ENCODE measurements at places on chromosomes 5 and 9. TPM values are rescaled to one million over a fixed set of nuclear protein-coding genes. Genes with fewer than 3 reads are reported as not detected.

DNA sequence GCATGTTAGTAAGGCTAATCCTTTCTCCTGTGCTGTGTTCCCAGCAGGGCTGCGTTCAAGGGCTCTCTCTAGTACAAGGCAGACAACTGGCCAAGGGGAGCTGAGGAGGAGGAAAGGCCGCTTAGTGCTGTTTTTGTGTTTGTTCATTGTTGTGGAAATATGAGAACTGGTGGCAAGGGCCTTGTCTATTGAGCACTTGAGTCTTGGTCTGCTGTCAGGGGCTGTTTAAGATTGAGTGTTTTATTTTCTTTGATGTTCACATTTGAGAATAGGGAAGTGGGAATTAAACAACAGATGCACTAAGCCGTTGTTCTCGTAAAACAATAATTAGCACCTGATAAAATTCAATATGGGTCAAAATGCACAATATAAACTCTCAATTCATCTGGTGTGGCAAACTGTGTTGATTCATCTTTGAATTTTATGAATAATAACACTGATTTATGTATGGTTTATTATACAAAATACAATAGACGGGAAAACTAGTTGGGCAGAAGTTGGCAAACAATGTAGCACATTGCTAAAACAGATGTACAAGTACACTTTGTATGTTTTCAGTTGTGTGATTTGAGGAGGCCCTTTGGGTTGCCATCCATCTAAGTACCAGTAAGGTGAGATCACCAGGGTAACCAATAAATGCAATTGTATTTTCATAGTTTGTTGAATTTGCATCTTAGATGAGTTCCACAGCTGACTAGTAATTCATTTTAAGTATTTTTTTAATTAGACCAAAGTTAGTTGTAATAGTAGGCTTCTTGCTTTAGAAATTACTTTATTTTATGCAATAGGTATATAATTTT, 97.6 kb upstream of the GRHPR start:
- DNase-seq = peak; percentile 82

DNA sequence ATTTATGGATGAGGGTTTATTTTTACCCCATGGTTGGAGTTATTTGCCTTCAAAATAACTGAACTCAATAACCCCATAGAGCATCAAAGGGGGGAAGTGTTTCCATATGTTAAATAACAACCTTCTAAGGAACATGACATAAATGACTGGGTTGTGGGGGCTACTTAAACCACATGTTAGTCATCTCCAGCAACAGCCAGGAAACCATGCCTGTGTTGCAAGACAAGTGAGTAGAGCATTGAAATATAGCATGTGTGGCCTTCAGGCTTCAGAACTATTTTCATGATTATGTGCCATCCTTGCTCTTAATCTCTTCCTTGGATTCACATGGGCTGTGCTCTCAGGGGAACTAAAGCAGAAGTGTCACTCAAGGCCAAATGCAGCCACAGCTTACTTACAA, 431.2 kb downstream of the AGTPBP1 start:
- no peak for DNase-seq

DNA sequence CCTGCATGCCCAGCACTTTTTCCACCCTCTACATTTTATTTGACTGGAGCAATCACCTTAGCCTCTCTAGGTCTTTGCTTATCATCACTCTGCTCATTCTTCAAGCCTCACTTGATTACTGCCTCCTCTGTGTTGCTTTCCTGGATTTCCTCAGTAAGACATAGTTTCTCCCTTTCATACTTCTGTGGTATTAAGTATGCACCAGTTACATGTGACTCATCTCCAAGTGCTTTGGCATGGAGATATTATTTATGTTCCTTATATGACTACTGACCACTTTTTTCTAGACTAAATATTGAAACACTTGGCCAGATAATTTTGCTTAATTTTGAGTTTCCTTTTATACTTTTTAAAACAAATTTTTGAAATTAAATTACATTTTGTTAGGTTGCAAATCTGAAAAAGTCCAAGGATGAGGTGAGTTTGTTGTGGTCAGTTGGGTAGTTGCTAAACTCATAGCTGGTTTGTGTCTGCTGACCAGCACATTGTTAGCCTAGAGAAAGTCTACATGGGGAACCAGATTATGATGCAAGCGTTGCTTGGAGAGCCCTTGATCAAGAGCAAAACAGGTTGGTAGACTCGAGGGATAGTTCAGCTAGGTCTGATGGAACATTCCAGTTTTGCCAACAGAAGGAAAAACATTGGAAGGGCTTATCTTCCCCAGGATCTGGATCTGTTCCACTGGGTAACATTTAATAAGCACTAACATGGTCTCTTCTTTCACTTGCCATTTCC, 140.2 kb downstream of the TMC1 start:
- DNase-seq = no peak

GRCh38 chr5:14996997-14997396, 125.4 kb upstream of the ANKH start:
- peak; percentile 85 for DNase-seq

DNA sequence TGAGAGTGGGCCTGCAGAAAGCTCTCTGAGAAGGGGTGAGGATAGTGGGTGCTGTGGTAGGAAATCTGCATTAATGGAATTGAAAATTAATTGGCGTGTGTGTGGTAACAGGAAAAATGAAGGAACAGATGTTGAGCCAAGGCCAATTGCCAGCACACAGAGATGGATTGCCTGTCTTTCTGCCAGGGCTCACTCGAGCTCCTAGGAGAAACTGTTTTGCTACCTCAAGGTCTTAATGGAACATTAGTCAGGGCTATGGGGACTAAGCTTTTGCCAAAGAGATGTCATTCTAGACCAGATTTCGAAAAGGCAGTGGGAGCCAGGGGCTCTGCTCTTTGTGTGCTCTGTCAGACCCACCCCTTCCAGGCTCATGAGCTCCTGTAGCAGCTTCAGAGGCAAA, 124.0 kb upstream of the EFNA5 start:
- DNase-seq = no peak

DNA sequence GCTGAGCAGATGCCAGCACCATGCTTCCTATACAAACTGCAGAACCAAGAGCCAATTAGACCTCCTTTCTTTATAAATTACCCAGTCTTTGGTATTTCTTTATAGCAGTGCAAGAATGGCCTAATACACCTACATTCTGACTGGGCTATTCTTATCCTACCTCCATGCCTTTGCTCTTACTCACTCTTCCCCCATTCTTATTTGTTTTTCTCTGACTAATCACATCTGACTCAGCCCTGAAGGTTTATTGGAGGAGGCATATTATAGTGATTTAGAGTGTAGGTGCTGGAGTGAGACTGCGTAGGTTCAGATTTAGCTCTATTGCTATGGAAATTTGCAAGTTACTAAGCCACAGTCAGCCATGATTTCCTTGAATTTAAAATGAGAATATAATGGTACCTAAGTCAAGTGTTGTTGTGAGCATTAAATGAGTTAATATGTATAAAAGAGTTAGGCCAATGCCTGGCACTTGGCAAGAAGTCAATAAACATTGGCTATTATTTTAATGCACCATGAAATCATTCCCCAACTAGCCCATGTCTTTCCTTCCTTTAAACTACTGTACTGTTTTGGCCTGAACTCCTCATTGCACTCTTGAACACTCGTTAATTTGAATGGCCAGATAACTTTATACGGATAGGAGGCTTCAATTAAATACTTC, 531.2 kb upstream of the ZNF608 start:
- no peak for DNase-seq

Gene ARHGEF28
- total RNA-seq = not detected

DNA sequence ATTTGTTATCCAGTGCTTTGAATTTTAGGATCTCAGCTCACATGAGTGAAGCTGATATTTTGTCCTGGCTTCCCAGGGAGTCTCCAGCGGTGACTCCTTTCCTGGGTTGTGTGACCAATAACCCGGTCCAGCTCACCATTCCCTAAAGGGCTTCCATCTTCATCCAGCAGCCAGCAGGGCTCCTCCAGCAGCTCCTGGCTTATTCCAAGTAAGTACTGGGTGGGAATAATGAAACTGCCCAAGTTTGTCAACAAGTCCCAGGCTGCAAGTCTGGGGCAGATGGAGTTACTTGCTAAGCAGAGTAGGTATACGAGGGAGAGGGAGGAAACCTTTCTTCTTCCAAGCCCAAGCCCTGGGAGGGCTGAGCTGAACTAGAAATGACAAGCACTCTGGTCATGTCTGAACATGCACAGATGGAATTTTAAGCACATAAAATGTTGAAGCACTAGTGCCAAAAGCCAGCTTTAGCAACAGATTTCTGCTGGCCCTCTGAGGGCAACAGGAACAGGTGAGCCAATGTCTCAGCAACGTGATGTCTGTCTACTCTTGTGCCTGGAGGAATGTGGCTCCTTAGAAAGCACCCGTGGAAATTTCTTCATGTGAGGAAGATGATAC, 153.7 kb upstream of the DAPK1 start:
- no peak for DNase-seq

Gene CDHR2
- total RNA-seq = 1.7 TPM

- no peak for DNase-seq
Observed at GRCh38 chr9:89277454-89277853, 33.5 kb upstream of the CKS2 start.

Gene SNCB
- not detected for total RNA-seq

DNA sequence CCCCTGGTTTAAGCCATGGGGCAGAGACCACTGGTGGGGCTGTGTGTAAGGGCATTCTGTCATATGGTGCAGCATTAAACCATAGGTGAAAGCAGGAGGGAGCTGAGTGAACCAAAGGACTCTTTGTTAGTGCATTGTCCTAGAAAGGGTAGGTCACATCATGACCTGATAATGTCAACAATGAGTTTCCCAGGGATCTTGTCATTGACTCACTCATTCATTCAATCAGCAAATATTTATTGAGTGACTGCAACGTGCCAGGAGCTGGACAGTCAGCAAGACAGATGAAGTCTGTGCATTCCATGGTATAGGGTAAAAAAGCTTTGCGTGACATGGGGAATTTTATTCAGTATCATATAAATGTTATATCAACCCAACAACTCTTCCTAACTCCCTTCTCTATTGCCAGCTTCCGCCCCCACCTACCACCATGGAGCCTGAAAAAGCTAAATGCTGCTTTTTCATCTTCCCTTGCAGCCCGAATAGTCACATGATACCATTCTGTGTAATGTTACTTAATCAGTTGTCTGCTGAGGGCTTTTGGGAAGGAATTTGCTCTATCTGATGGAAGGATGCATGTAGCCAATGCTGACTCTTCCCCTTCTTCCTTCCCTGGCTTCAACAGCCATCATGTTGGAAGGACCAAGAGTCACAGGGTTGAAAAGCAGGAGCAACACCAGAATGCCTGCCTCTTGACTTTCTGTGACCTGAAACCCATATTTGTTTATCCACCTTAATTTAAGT, 11.5 kb upstream of the OTULINL start:
- DNase-seq = no peak

- DNase-seq = no peak
Observed at GRCh38 chr9:116497095-116497890, 189.8 kb upstream of the TRIM32 start.

Gene CTXN3
- not detected for total RNA-seq

GRCh38 chr9:105883847-105884246, 189.5 kb downstream of the TMEM38B start:
- DNase-seq = no peak

GRCh38 chr5:78507531-78507930, 141.0 kb downstream of the LHFPL2 start:
- DNase-seq = no peak

Gene ADAMTS16
- not detected for total RNA-seq

DNA sequence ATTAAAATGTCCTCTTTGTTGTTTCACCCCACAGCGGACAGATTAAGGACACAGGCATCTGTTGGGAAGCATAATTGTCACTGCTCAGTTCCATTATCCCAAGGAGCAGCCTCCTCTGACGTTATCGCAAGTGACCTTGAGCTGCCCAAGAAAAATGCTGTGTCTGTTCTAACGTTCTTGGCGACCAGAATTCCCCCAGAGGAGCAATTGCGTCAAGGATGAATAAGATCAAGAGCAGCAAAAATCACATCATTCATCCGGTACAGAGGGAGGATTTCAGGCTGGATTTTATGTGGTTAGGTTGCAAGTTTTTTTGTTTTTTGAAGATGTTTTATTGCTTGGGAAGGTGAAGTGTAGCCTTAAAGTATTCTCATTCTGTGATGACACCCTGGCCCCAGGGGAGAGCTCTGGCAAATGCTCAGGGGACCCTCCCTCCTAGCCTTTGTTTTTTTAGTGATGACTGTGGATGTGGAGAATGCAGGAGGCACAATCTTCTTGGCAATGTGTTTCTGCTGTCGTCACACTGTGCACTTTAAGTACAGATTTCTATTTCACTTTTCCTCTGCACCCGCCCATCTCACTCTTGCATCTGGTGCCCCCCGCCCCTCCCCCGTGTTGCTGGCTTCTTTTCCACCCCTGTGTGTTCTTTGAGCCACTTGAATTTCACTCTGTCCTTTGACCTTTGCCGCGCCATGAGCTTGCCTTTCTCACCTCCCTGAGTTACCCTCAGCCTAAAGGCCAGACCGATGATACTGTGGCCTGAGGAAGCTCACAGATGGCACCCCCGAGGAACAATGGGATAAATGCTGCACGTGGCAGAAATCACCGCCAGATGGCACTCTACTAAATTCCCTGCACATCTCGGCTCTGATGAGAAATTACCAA, 308.5 kb downstream of the RAB3C start:
- DNase-seq = peak; percentile 62

- DNase-seq = no peak
Observed at GRCh38 chr5:115484368-115484767, 60.2 kb downstream of the FEM1C start.

Gene CFAP157
- not detected for total RNA-seq

- DNase-seq = no peak
Observed at GRCh38 chr5:107807431-107807830, 136.7 kb upstream of the EFNA5 start.

Gene MAP1B
- total RNA-seq = 0.15 TPM

- DNase-seq = no peak
Observed at GRCh38 chr5:81420039-81420667, 26.2 kb upstream of the ACOT12 start.

Gene CAST
- 231 TPM for total RNA-seq

DNA sequence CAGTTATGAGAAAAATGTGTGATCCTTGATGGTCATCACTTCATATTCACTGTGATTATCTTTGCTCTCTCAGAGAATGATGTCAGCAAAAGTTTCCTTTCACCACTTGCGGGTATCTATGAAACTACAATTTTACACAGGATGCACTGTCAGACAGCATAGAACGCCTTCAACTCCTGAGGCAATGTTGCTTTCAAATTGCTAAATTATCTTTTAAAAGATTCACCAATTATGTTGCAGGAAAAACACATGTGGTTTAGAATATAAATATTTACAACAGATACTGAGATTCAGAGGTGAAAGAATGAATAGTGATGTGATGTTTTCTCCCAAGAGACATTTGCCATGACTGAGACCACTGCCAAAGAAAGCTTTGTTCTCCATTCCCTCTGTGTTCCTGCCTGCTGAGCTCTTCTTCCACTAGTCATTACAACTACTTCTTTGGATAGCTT, 879.8 kb upstream of the DMAC1 start:
- DNase-seq = no peak

DNA sequence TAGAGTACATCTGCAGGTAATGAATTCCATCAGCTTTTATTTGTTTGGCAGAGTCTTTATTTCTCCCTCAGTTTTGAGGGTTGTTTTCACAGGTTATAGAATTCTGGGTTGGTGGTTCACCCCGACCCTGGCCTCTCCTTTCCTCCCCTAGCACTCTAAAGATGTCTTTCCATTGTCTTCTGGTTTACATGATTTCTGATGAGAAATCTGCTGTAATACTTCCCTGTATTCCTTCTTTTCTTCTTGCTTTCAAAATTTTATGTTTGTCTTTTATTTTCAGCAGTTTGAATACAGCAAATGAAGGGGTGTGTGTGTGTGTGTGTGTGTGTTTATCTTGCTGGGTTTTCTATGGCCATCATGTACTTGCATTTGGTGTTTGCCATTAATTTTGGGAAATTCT, 312.0 kb upstream of the RPS23 start:
- DNase-seq = no peak

Measured in B cell (primary cell).